Stimulated activated CD8-positive, alpha-beta memory T cell treated with anti-CD3 and anti-CD28 coated beads, Interleukin-15, amount 100 ng/mL, for 24 hours (primary cell): ENCODE measurements at places on chromosomes 1 and 21.
A peak's percentile ranks its signal among the peaks of the same experiment; 100 is the strongest.

DNA sequence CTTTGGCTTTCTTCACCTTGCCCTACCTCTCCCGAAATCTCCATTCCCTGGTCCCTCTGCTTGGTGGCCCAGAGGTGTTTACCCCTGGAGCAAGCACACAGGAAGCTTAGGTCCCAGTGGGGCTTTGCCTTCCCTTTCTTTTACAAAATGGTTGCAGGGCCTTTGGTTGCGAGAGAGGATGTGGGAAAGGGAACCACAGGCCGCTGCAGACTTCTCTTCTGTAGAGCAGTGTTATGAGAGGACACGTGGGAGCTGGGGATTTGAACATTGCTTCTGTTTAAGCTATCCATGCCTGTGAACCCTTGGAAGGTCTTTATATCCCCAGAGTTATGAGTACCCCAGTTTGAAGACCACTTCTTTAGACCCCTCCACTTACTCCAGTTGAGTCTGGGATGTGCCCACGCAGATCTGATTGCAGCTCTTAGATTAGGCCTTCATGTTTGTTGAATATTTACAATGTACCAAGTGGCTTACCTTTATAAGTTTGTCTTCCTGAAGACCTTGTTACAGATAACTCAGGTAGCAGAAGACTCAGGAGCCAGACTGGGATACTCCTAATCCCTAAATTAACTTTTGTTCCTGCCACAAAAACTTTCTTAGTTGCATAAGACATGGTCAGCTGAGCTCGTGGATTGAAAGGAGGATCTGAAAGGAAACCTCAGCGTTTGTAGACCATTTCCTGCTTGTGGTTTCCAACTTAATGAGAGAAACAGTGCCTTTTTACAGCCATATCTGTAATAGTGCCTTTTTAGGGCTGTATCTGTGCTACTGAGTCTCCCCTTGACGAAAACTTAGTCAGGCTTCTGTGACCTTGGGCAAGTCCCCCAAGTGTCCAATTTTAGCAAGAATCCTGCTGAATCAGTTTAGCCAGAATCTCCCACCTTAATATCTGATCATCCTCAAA, 21.9 kb upstream of the IVNS1ABP start:
- no peak for DNase-seq

DNA sequence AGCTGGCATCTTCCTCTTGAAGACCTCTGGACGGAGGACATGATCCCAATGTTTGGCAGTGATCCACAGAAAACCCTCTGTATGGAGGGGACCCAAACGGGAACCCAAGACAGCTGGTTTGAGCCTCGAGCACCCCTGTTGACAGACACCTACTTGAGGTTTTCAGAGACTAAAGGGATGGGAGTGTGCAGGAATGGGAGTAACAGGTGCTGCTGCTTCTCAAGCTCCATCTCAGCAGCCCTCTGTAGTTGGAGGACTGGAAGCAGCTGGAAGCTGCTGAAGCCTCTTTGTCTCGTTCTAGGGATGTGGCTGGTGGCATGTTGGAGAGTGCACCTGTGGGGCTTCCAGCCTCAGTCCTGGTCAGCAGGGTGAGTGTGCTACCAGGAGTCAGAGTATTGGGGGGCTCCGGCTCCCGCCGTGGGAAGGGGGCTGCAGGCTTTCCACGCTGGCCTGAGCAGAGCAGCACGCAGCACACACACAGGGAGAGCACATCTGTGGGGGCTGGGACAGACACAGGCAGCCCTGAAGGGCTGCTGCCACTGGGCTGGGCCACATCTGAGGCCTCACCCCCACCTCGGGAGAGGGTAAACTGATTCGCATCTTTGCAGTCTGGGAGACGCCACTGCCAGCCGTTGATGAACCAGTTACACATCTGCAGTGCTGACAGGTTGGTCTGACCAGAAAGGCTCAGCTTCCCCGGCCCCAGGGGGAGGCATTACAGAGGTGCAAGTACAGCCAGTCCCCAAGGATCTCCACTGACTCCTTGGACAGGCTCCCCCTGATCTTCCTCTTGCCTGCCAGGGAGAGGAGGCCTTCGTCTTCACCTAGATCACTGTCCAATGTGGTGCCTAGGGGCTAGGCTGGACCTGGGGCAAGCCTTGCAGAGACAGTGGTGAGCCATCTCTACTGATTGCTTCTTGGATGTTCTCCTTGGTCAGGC, 56.6 kb downstream of the ADSS2 start:
- DNase-seq: no peak

DNA sequence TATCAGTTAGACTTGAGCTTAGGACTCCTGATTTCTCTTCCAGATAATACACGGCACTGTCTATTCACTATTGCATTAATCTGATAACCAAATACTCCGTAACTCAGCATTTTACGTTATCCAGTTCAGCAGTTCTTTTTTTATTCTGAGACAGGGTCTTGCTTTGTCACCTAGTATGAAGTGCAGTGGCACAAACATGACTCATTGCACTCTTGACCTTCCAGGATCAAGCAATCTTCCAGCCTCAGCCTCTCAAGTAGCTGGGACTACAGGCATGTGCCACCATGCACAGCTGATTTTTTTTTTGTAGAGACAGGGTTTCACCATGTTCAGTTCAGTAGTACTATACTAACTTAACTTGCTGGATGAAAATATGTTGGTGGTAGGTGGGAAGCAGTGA, 156.4 kb downstream of the PATJ start:
- DNase-seq: no peak

GRCh38 chr1:156295391-156295947, at the start of gene GLMP:
Gene GLMP, minus strand, starts transcription at chr1:156295679. Its CDS starts 34 bp downstream, at chr1:156295645.
- peak; percentile 29 for DNase-seq

DNA sequence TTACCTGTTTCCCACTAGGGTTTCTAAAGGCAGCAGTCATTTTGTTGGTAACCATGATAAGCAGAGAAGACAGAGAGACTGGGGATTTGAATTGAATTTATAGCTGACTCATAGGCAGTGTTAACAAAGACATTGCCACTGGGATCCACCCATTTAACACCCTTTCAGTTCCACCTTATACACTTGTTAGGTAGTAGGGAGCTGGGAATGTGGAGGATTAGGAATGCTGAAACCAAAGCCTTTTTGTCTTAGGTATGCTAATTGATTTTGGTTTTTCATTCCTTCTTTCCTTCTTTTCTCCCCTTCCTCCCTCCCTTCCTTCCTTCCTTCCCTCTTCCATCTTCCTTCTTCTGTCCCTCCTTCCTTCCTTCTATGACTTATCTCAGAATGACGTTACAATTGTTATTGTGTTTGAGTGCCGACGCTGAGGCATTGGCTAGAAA, 7.5 kb upstream of the EVI5 start:
- DNase-seq: no peak

GRCh38 chr1:226642421-226642820, 93.9 kb downstream of the STUM start:
- no peak for DNase-seq

DNA sequence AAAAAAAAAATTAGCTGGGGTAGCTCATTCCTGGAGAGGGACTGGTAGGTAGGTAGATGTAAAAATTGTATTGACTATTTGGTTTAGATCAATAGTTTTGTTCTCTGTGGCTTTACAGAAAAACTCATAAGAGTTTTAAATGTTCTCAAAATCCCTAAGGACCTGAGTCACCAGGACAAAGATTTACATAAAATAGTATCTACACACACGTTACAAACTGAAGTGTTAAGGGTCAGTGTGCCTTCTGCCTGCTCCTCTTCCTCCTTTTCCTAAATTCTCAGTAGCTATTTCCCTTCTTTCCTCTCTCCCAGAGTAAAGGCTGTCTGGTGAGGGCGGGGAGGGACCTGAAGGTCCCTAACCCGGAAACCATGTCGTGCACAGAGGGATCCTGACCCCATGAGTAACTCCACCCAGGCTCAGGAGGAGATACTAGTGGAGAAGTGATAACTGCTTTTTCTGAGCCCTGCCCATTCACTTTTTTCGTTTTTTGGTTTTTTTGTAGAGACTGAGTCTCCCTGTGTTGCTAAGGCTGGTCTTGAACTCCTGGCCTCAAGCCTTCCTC, 8.1 kb downstream of the PLEKHM2 start:
- no peak for DNase-seq

DNA sequence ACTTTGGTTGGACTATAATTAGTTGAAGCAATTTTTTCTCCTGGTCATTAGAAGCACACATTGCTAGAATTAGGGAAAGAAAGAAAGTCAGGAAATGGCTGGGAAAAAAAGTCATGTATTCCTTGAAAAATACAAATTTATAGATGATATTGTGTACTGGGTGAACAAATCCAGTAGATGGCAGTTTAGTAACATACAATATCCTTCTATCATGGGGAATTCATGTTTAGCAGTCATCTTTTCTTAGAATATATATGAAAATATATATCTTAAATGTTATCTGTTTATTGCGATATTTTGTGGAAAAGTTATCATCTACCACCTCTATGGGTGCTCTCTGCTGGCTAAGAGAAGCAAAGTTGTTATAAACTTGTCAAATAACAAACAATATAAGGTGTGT, 13.1 kb upstream of the ZRANB2 start:
- DNase-seq: no peak

GRCh38 chr1:66341446-66342089, 192.4 kb upstream of the SGIP1 start:
- DNase-seq: no peak
